ENCODE measurements at places on chromosomes 4 and X.

GRCh38 chr4:173045571-173045970 lies 123.0 kb upstream of the GALNT7 start:
- no peak for ATAC-seq

DNA sequence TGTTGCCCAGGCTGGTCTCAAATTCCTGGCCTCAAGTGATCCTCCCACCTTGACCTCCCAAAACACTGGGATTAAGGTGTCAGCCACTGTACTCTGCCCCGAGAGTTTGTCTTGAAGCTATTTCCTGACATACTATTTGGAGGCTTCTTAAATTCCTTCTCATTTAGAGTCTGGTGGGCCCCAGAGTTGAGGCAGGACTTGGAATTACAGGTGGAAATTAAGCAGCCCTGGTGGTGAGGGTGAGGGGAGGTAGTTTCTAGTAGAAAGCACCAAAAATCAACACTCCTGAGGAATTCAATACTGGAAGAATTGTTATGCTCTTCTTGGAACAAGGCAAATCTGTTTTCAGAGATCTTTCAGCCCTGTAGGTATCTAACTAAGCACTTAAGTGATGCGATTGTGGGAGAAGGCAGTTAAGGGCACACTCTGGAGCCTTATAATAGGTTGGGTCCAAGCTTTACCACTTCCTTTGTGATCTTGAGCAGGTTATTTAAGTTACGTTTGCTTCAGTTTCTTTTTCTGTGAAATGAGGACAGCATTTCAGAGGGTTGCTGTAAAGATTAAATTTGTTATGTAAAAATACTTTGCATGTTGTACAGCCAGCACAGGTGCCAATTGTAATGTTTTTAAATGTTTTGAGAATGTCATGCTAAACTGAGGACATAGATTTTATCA lies 200.7 kb downstream of the SOWAHB start:
- no peak for ATAC-seq

GRCh38 chr4:154606728-154607723 lies 5.4 kb downstream of the FGG start:
- no peak for ATAC-seq

GRCh38 chr4:55008166-55009056 lies 117.0 kb downstream of the KDR start:
- no peak for ATAC-seq

DNA sequence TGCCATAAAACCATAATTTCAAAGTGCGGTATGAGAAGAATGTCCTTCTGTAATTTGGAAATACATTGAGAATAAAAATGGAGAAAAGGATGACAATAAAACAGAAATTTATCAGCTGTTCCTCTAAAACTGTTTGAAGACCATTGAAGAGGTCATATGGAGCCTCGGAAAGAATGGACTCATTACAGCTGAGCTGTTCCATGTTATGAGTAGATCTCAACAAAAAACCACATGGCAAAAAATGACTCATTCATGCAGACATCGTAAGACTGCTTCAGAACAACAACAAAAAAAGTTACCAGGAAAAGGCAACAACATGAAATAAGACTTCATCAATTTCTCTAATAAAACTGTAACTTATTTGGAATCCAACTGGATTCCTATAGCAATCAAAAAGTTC lies 39.7 kb downstream of the AKAP4 start:
- ATAC-seq: no peak

DNA sequence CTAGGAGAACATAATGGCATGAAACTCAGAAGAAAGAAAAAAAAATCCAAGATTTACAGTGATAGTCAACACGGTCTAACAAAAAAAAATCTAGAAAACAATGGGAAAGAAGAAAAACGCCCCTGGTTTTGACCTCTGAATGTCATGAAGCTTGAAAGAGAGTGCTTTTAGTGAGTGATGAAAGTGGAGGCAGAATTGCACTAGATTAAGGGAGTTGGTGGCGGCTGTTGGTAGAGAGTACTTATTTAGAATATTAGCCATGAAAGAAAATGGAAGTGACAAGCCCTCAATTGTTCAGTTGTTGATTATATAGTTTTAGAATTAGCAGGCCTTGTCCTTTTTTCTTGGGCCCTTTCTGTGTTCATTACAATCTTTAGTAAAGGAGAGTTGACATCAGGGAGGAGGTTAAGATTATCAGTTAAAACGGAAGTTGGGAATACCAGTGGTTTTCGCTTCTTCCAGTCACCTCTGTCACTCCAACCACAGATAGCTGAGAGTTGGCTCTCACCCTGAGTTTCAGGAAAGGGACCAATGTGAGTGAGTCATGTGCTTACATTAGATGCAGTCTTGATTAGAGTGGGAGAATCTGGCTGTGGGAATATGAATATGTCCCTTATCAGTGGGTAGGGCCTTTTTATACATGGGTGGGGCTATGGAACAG lies 29.7 kb downstream of the EREG start:
- ATAC-seq: peak; percentile 28

- ATAC-seq: no peak
These were observed 3.5 kb downstream of the AP1AR start for GRCh38 chr4:112234952-112235609.

DNA sequence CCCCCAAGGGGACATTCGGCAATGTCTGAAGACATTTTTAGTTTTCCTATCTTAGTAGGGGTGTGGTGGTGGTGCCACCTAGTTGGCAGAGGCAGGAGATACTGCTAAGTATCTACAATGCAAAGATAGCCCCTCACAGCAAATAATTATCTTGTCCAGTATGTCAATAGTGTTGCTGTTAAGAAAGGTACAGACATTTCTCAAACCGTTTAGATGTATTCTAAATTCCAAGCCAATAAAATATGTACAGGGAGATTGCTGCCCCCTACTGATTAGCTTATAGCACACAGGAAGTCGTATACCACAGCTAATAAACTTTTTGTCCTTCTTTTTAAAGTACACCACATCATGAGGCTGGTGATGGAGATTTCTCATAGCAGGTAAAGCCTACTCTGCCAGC lies 260.5 kb downstream of the TMA16 start:
- no peak for ATAC-seq

GRCh38 chr4:76990288-76991080 lies 40.9 kb downstream of the SEPTIN11 start:
- no peak for ATAC-seq

DNA sequence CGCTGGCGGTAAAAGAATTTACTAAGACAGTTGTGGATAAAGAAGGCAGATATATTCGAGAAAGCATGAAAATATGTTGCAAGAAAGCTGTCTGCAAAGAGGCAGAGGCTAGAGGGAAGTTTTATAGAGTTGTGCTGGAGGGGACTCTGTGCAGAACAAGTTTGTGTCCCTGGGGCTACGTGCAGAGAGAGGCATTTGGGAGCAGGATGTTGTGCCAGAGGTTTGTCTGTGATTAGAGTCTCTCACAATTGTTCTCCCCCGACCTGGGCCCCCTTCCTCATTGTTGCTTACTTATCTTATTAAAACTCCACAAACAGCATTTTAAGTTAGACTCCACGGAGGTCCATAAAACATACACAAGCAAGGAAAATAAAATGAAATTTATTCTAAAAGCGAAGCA lies 831.3 kb downstream of the NLGN4X start:
- no peak for ATAC-seq

DNA sequence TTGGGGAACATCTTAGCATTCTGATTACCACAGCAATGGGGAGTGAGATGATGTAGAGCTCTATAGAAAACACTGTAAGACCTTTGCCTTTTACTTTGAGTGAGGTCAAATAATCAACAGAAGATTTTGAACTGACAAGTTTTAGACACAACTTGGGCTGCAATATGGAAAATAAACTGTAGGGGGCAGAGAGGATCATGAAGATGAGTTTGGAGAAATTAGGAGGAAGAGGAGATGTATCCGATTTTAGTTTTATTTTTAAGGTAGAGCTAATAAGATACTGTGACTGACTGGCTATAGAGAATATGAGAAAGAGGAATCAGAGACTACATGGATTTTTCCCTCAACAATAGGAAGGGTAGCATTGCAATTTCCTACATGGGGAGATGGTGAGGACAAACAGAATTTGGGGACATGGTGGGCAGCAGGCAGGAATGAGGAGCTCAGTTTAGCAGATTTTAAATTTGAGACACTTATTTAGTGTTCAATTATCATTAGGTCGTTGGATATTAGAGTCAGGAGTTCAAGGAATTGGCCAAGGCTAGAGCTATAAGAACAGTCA lies 563.1 kb downstream of the INPP4B start:
- ATAC-seq: no peak

GRCh38 chr4:150867148-150867547 lies 147.9 kb downstream of the LRBA start:
- peak; percentile 79 for ATAC-seq

DNA sequence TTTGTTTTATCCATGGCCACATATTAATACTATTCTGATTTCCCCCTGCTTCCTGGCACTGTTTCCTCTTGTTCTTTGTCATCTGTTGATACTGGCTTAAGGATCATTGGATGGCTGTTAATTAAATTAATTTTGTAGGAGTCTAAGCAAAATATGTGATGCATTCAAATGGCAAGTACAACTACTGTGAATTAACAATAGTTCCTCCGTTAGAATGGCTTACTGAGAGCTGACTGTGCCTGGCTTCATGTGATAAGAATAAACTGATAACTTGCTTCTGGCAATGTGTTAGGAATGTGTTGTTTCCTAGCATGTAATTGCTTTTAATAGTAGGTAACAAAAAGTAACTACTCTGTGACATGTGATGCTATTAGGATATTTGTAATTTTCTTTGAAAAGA lies 98.5 kb downstream of the RPA4 start:
- ATAC-seq: no peak

GRCh38 chr4:74320559-74321118 lies 12.4 kb downstream of the EPGN start:
- peak; percentile 59 for ATAC-seq

DNA sequence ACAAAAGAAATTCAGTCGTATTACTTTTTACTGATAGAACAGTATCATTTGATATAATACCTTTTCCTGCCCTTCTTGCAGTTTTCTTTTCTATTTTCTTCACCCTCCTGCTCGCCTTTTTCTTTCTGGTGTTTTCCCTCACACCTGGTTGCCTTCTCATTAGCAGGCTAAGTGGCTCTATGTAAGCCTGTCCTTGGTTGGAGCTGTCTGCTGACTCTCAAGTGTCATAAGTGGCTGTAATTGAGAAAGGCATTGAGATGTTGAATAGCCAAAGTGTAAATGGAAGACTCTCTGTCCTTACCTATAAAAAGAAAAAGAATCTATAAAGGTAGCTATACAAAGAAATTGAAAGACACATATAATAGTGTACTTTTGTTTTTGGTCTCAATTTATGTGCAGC lies 180.7 kb downstream of the ADGRL3 start:
- ATAC-seq: no peak

- ATAC-seq: no peak
These were observed 18.9 kb downstream of the RPS4X start for GRCh38 chrX:72258174-72258573.

GRCh38 chr4:11428899-11429698 lies 405 bp upstream of the HS3ST1 start:
- ATAC-seq: peak; percentile 96

DNA sequence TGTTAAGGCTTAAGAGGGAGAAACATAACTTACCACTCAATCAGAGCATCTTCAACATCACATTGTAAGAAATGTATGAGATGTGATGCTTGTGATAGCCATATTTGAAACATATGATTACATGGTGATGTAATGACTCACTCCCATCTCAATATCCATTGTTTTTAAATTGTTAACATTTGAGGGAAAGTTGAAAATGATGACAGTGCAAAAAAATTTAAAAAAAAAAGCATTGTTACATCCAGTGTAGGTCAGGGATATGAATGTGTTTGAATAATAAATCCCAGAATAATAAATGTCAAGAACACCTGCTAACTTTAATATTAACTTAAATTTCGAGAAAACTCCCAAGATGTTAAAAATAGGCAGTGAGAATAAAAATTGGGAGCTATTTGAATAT lies 6.4 kb upstream of the CCSER1 start:
- ATAC-seq: no peak

DNA sequence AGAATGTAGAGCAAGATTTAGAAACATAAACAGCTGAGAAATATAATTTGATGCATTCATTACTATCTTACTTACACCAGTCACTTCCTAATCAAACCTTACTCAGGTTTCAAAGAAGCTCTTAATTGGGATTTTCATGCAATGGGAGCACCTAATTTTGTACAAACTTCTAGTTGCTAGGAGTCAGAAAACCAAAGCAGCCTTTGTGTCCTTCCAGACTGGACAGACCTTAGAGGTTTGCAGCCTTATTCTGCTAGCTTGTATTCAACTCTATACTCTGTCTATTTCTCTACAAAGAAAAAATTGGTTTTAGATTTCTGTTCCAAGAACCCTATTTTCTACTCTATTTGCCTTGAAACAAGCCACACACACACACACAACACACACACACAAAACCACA lies 19.4 kb downstream of the GABRA2 start:
- ATAC-seq: no peak

- ATAC-seq: no peak
These were observed 166.6 kb upstream of the RAPGEF2 start for GRCh38 chr4:158936238-158936637.

DNA sequence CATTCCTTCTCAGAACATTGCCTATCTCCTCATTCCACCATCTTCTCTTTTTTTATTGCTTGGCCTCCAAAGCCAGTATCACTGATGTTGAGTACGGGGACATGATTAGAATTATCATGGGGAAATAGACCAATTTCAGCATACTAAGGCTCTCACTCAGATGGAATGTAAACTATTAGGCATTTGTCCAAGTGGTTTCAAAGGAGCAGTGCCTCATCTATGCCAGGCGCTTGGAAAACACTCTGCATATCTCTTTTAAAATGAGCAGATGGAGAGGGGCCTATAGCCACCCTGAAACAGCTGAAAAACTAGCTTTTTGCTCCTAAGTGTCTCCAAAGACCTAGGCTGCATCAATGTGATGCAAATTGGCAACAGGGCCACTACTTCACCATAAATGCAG lies 150.8 kb upstream of the DIPK2B start:
- ATAC-seq: no peak

- ATAC-seq: no peak
These were observed 88.0 kb downstream of the ARSF start for GRCh38 chrX:3129256-3129655.

DNA sequence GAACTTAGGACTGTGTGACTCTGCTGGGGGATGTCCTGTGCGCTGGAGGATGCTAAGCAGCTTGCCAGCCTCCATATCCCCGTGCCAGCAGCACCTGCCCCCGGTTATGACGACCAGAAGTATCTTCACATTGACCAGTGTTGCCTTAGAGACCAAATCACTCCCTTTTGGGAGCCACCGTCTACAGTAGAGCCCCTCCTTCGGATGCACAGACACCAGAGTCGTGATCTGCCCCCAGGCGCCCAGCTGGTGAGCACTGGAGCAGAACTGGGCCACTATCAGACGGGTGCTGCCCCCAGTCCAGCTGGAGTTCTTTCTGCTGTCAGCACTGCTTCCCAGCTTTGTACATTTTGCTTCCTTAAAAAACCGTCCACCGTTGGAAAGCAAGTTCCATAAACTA lies 30.0 kb upstream of the TADA2B start:
- no peak for ATAC-seq

- no peak for ATAC-seq
These were observed 1.9 kb downstream of the UBE2D3 start for GRCh38 chr4:102825261-102826091.

- no peak for ATAC-seq
These were observed 163.1 kb downstream of the CPE start for GRCh38 chr4:165541851-165542459.

Data from motor neuron (in vitro differentiated cells).